ENCODE measurements at places on chromosomes 5 and 9.

DNA sequence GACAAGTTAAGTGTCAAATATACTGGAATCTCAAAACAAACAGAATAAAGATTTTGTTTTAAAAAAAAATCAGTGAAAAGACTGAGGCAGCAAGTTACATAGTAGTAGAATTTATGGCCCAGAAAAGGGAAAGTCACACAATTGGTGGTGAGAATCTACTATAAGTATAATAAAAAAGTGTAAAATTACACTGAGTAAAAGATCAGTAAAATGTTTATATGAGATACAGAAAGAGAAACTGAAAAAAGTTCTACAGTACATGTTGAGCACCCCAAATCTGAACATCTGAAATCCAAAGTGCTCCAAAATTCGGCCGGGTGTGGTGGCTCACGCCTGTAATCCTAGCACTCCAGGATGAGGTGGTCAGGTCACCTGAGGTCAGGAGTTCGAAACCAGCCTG lies 15.0 kb downstream of the AGTPBP1 start:
- DNase-seq: no peak

DNA sequence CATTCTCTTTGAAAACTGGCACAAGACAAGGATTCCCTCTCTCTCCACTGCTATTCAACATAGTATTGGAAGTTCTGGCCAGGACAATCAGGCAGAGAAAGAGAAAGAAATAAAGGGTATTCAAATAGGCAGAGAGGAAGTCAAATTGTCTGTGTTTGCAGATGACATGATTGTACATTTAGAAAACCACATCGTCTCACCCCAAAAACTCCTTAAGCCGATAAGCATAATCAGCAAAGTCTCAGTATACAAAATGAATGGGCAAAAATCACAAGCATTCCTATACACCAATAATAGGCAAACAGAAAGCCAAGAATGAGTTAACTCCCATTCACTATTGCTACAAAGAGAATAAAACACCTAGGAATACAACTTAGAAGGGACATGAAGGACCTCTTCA lies 21.0 kb upstream of the EPB41L4A start:
- no peak for DNase-seq

DNA sequence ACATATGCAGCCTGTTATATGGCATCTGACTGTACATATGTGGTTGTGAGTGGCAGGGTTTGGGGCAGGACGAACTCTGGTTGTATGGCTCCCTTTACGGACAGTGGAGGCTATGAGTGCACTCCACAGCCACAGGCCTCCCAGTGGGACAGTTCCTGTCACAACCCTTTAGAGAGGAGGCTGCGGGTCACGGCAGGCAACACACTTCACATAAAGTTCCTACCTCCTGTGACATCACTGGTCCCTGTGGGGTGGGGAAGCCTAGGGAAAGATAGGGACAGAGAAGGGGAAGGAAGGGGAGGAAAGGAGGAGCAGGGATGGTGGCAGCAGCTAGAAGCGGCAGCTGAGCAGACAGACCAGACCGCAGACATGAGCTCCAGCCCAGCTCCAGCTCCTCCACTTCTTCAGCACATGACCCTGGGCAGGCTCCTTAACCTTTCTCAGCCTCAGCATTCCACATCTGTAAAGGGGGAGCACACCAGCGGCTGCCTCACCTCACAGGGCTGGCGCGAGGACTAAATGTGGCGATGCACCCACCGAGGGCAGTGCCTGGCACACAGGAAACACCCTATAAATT lies 27.4 kb upstream of the CORO2A start:
- DNase-seq: no peak

DNA sequence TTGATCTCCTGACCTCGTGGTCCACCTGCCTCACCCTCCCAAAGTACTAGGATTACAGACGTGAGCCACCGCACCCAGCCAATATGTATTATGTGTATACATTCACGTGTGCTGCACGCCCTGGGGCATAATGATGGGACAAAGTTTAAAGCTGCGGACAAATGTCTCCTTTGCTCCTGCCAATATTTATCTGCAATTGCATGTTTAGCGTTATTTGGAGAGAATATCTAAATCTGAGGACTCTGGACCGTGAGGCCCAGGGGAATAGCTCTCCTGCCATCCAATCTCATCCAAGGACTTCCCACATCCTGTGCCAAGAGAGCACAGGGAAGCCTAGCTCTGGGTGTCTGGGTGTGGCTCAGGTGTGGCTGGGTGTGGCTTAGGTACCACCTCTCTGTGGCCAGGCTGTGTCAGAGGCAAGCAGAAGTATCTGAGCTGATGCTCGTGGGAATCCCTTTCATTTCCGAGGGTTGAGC lies 6.9 kb upstream of the BOD1 start:
- no peak for DNase-seq

GRCh38 chr5:172052450-172053236 lies 46.2 kb upstream of the FBXW11 start:
- no peak for DNase-seq

- no peak for DNase-seq
Measured at GRCh38 chr5:91928754-91929521, 545.8 kb upstream of the ARRDC3 start.

DNA sequence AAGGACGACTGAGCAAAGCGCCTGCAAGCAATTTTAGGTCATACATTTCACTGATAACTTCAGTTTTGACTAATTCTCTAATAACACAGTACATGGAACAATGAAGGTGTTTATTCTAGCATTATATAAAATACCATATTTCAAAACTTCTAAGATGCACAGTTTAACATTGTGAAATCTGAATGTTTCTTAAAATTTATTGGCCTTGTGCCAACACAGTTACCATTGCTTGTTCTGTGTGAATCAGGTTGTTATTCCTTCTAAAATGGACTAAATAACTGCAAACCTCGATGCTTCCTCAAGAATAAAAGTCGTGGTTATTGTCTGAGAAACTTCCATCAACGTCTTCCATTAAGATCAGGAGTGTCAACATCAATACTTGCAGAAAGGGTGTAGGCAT lies 8.0 kb downstream of the MCC start:
- DNase-seq: no peak

- DNase-seq: no peak
Measured at GRCh38 chr9:94909250-94909894, 182.9 kb downstream of the AOPEP start.

- no peak for DNase-seq
Measured at GRCh38 chr9:132426639-132427414, 16.8 kb downstream of the CFAP77 start.

Measured in GM06990 (cell line).